ENCODE measurements at places on chromosomes 2 and 18. TPM values are rescaled to one million over a fixed set of nuclear protein-coding genes. Genes with fewer than 3 reads are reported as not detected.

Gene C2orf78
- total RNA-seq, result not detected

Gene ZNF512
- total RNA-seq, result 3.8 TPM

Gene SLC11A1
- 0.34 TPM for total RNA-seq

Gene SERPINB8
- 41.0 TPM for total RNA-seq

Gene GCA
- 6.2 TPM for total RNA-seq

Gene BIRC6
- total RNA-seq, result 103 TPM

Gene CCDC85A
- total RNA-seq, result not detected

Gene DNAJC5G
- not detected for total RNA-seq

Gene RNPEPL1
- 13.0 TPM for total RNA-seq

Gene IL37
- not detected for total RNA-seq

Gene DUSP2
- total RNA-seq, result 13.0 TPM

Gene KANSL1L
- 9.2 TPM for total RNA-seq

Gene NEURL3
- total RNA-seq, result not detected

Gene RMND5A
- total RNA-seq, result 70.4 TPM

Gene EPHA4
- 7.6 TPM for total RNA-seq

Gene SPHKAP
- total RNA-seq, result not detected

Gene QPCT
- 16.1 TPM for total RNA-seq

Gene MRPL19
- 66.6 TPM for total RNA-seq

Gene PRKD3
- total RNA-seq, result 35.8 TPM

Gene PLCD4
- 1.0 TPM for total RNA-seq

Gene FHOD3
- 9.2 TPM for total RNA-seq

Gene MATN3
- 0.34 TPM for total RNA-seq

Gene ANKRD30B
- not detected for total RNA-seq
